ENCODE measurements at places on chromosomes 5 and 9.

GRCh38 chr9:6975198-6975597, 217.4 kb downstream of the KDM4C start:
- no peak for DNase-seq

DNA sequence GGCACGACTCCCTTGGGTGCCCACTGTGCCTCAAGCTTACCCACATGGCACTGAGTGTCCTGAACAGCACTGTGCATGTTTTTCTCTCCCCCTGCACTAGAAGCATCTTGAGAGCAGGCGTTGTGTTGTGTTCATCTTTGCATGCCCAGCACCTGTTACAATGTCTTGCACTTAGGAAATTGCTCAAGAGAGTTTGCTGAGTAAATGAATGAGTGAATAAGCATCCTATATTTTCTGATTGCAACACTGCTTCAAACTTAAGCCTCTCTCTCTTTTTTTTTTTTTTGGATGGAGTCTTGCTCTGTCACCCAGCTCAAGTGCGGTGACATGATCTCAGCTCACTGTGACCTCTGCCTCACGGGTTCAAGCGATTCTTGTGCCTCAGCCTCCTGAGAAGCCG, 94.5 kb downstream of the LMNB1 start:
- DNase-seq: no peak

- DNase-seq: peak; percentile 64
Observed at GRCh38 chr9:94002316-94003140, 47.4 kb upstream of the BARX1 start.

- DNase-seq: no peak
Observed at GRCh38 chr9:113545068-113545467, 81.5 kb downstream of the RGS3 start.

GRCh38 chr9:121057821-121058220, 7.7 kb upstream of the C5 start:
- DNase-seq: no peak

DNA sequence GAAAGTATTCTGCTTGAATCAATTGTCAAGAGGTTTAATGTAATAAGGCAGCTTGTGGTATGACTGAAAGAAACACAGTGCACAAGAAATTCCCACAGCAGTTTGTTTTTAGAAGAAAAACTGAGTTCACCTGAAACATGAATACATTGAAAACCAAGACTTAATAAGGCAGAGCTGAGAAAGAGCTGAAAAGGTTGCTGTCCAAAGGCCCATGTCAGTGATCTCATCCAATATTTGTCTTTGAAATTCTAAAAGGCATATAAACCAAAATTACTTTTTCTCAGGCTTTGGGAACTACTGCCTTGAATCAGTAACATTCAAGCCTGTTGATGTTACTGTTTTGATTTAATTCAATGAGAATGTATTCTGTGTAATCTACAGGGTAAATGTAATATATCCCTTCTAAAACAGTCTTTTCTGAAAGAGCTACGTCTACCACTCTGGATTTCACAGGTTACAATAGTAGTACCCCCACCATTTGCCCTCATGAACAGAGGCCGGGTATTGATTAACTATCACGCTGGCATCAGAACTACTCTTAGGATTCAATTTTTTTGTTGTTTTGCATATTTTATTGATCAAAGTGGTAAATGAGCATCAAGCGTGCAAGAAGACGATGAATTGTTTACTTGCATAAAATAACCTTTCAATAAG, 57.8 kb downstream of the PPIC start:
- no peak for DNase-seq

- no peak for DNase-seq
Observed at GRCh38 chr9:25310961-25311360, 367.3 kb downstream of the TUSC1 start.

- no peak for DNase-seq
Observed at GRCh38 chr5:105708442-105708841, 1962.3 kb downstream of the EFNA5 start.

GRCh38 chr5:149855366-149855765, 89.2 kb downstream of the PDE6A start:
- DNase-seq: peak; percentile 54

GRCh38 chr9:113973963-113974413, 97.9 kb downstream of the ZNF618 start:
- peak; percentile 19 for DNase-seq

- DNase-seq: no peak
Observed at GRCh38 chr9:71634752-71635151, 133.6 kb downstream of the CEMIP2 start.

DNA sequence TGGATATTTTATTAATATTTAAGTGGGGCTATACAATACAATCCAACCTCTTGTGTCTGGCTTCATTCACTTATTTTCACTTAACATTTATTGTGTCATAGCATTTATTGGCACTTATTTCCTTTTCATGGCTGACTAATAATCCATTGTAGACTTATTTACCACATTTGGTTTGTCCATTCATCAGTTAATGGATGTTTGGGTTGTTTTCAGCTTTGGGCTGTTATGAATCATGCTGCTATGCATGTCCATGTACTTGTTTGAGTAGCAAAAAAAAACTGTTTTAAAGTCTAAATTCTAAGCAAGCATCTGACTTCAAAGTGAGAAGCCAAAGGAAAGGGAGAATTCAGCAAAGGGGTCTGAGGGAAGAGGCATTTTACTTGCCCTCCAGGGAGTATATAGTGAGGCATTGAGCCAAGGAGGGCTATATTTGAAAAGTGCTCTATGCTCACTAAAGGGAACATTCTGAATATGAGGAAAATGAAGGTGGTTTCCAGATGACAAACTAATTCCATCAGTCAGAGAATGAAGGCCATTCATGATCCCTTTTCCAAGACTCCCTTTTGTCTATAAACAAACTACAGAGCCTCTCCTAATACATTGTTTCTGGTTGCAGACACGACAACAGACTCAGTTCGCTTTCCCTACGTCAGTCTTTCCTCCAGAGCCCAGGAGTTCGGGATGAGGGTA, 532.8 kb upstream of the KLF4 start:
- no peak for DNase-seq

- no peak for DNase-seq
Observed at GRCh38 chr5:103446813-103447212, 115.8 kb downstream of the NUDT12 start.

GRCh38 chr9:4822057-4822456, 29.3 kb downstream of the RCL1 start:
- DNase-seq: no peak

DNA sequence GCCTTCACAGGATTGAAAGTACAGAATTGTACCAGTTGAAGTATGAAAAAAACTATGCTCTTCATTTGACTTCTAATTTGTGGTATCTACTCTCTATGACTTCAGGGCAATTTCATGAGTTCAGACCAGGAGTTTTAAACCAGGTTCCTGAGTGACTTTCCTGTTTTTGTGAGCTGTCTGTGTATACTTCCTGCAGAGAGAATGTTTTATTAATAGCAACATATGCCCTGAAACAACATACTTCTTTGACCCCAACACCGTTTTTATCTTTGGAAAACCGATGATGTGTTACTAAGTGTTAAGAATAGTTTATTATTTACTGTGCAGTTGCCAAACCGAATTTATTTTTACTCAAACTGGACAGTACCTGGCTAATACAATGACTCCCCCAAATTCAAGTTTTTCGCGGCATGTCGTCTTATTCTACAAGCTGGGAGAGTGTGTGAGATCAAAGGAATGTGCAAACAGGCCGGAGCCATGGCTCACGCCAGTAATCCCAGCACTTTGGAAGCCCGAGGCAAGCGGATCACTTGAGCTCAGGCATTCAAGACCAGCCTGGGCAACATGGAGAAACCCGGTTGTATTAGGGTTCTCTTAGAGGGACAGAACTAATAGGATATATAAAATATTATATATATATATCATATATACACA, 58.7 kb upstream of the ERBIN start:
- no peak for DNase-seq

DNA sequence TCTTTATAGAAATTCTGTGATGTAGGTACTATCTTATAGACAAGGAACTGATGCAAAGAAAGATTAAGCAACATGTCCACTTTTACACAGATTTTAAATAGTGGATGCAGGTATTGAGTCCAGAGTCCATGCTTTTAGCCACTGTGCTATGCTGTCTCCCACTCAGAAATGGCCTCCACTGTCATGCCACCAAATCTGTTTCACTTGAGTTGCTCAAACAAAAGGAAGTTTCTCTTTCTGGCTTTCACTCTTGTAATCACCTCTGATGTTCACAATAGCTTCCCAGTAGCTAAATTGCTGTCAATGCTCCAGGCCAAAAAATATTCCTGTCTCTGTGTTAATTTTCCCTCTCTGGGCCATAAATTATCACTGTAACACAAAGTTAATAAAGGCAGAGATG, 77.0 kb upstream of the RASA1 start:
- DNase-seq: no peak

DNA sequence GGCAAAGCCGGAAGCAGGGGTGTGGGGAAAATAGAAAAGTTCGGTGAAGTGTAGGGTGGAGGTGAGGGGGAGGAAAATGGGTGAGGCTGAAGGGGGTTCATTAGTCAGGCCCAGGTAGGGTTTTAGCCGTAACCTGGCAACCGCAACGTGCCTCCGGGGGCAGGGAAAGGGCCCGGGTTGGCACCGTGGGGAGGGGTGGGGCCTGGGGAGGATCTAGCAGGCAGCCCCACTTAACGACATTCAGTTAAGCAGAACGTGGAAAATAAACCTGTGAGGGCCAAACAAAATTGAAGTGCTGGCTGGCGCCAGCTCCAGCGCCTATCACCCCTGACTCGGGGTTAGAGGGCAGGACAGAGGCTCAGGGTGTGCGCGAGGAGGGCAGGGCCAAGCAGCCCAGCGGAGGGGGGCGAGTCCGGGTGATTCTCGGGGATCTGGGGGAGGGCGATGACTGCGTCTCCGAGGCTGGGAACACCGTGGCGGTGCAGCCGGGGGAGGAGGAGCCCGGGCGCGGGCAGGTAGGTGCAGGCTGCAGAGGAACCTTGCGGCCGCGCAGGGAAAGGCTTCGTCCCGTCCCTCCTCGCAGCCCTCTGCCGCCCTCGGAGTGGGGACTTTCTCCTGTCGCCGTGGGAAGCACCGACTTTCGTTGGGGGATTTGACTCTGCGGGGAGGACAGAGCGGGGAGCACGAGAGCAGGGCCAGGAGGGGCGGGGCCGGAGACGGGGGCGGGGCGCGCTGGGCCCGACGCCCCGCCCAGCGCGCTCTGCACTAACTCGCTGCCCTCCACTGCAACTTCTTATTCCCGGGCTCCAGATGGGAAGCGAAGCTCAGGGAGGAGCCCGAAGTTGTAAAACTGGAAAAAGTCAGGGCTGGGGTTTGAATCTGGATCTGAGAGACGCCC, 5.1 kb downstream of the RGS14 start:
- DNase-seq: peak; percentile 70
